GM12878 (cell line): ENCODE measurements at places on chromosomes 7 and 10. TPM values are rescaled to one million over a fixed set of nuclear protein-coding genes. Genes with fewer than 3 reads are reported as not detected.

RAB19 gene
- polyA plus RNA-seq, result not detected in 2 replicates

NOM1 gene
- 9.8 and 12.7 TPM in 2 replicates for polyA plus RNA-seq

FGL2 gene
- 0.44 TPM in 2 replicates for polyA plus RNA-seq

TRIM8 gene
- polyA plus RNA-seq, result 27.3 and 28.9 TPM in 2 replicates

NUTM2B gene
- not detected in 2 replicates for polyA plus RNA-seq

GPC2 gene
- polyA plus RNA-seq, result 0.20 and 0.68 TPM in 2 replicates

HHEX gene
- 32.8 TPM in 2 replicates for polyA plus RNA-seq

PLEKHS1 gene
- not detected in 2 replicates for polyA plus RNA-seq

RET gene
- not detected in 2 replicates for polyA plus RNA-seq

CHAT gene
- not detected in 2 replicates for polyA plus RNA-seq

SEMA3D gene
- polyA plus RNA-seq, result 0.16 TPM in 1 of 2 replicates, not detected in the other

SLC29A4 gene
- polyA plus RNA-seq, result 0.06 and 0.23 TPM in 2 replicates

UTF1 gene
- not detected in 2 replicates for polyA plus RNA-seq

CHRM2 gene
- not detected in 2 replicates for polyA plus RNA-seq

SPOCK2 gene
- polyA plus RNA-seq, result 0.69 and 1.2 TPM in 2 replicates

PRLHR gene
- 0.09 TPM in 1 of 2 replicates, not detected in the other for polyA plus RNA-seq

HACD1 gene
- 0.96 TPM in 2 replicates for polyA plus RNA-seq

ZCCHC24 gene
- polyA plus RNA-seq, result 0.04 TPM in 1 of 2 replicates, not detected in the other

ZNF239 gene
- 0.65 and 0.75 TPM in 2 replicates for polyA plus RNA-seq

GIMAP1 gene
- polyA plus RNA-seq, result 1.0 and 1.1 TPM in 2 replicates

DYNC1I1 gene
- 0.17 and 0.19 TPM in 2 replicates for polyA plus RNA-seq

FZD1 gene
- 0.20 and 0.39 TPM in 2 replicates for polyA plus RNA-seq

TET1 gene
- polyA plus RNA-seq, result 0.59 and 0.71 TPM in 2 replicates
